ENCODE measurements at places on chromosomes 2 and 18. TPM values are rescaled to one million over a fixed set of nuclear protein-coding genes. Genes with fewer than 3 reads are reported as not detected.

- DNase-seq, result no peak
Measured at GRCh38 chr18:55491616-55492015, 96.4 kb downstream of the TCF4 start.

DNA sequence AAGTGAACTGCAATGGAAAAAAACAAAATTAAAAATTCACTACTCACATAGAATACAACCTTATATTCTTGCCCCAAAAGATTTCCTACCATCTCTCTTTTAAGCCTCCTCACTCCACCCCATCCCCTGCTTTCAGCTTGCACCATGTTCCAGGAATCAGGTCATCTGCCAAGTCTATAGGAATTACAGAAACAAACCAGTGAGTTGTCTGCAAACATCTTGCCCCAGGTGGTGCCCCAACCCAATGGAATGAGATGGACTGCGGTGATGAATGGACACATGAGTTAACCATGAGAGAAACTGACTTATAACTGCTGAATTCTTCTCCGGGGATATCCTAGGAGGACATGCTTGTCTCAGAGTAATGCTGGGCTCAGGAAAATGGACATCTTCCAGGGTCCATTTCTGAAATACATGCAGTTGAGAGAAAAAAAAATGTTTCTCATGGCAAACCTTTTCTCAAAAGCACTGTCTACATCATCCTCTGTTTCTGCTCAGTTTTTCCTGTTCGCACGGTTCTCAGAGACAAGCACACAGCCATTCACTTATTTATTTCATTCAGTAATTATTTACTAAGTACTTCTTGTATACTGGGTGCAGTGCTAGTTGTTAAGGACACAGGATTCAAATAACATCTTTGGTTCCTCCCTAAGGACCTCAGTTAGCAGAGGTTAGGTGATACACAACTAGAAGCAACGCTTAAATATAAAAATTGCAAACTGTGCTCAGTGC, 350.0 kb downstream of the RND3 start:
- no peak for DNase-seq

The SP5 gene
- total RNA-seq, result 0.13 TPM

The CNGA3 gene
- total RNA-seq, result 0.58 TPM

The CHST10 gene
- 12.4 TPM for total RNA-seq

GRCh38 chr2:2808551-2809058, 477.5 kb upstream of the MYT1L start:
- no peak for DNase-seq

The UGT1A5 gene
- not detected for total RNA-seq

The SERPINB13 gene
- total RNA-seq, result not detected

The HOXD13 gene
- not detected for total RNA-seq

- no peak for DNase-seq
Measured at GRCh38 chr2:106138543-106139237, 55.4 kb downstream of the UXS1 start.

The RND3 gene
- 96.0 TPM for total RNA-seq

DNA sequence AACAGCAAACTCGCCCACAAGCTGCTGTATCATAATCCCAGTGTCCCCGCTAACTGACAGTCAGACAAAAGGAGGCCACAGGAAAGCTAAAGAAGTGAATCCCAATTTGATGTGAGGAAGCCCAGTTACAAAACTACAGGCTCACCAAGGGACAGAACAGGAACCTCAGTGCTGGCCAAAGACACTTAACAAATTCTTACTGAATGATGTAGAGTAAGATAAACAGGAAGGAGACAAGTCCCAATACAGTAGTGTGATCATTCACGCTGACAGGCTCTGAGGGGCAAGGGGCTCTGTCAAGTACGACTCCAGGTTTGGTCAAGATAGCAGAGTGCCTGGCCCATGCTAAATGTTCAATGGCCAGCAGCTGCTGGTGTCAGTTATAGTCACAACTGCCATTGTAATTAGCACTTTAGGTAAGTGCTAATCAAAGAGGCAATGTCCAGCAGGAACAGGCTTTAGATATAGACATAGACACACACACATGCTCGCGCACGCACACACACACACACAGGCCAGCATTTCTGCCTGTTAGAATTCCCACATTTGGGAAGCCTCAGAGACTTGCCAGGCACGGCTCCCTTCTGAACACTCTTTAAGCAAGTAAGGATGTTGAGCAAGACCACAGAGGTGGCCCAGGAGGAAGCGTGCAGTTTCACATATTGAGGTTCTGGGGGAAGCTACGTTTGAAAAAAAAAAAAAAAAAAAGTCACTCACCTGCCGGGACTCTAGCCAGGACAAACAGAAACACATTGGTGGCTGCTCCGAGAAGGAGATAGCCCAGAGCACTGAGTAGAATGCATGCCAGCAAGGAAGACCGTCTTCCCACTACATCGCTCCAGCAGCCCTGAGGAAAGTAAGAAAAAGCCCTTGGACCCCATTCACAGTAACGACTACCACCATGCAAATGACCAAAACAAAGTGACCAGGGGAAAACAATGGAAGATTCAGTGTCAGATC, 35.4 kb upstream of the TMEM182 start:
- DNase-seq, result no peak

Measured in LHCN-M2 (cell line).